Activated CD8-positive, alpha-beta memory T cell treated with anti-CD3 and anti-CD28 coated beads for 1 hour (primary cell): ENCODE measurements at places on chromosomes 7 and 10.

GRCh38 chr7:44348300-44348699 lies 22.9 kb upstream of the CAMK2B start:
- DNase-seq: no peak

DNA sequence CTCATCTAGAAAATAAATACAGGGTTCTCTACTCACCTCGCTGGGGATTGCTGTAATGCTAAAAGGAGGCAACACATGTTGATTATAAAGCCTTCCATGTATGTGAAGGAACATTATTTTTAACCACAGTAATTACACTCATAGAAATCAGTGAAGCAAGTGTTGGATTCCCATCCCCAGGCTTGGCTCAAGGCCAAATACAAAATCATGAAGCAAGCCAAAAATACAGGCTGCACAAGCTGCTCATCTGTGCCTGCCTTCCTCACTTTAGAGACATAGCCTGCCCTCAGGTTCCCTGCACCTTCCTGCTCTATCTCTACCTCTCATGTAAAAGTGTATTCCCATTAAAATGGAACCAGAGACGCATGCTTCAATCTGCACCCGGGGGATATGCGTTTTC lies 1077.1 kb upstream of the C7orf33 start:
- no peak for DNase-seq

DNA sequence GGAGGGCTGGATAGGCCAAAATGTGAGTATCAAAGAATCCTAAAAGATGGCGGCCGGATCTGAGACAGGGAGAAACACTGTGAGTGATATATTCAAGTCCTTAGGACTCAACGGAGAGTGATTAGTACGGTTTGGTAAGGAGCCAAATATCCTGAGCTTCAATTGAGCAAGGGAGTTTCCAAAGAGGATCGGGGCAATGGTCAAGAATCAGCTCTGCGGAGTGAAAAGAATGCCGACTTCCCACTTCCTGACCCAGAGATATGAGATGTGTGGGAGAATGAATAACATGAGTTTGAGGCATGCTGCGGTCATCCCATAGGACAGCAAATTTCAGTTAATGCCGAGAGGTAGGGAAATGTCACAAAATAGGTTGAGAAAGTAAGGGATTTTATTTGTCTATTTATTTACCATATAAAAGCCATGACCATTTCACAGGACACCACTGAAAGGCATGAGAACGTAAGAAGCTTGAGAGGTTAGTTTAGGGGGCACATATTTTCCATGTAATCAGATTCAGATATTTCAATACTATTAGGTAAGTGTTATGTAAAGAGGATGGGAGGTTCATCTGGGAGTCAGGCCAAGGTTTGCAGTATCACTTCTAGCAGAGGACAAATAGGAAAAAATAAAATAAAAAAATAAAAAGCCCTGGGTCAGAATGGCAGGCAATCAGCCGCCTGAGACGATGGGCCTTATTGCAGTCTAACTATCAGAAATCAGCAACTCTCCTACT lies 165.6 kb downstream of the HGF start:
- DNase-seq: no peak

- no peak for DNase-seq
Measured at GRCh38 chr7:6165075-6165474, 107.3 kb downstream of the CYTH3 start.

DNA sequence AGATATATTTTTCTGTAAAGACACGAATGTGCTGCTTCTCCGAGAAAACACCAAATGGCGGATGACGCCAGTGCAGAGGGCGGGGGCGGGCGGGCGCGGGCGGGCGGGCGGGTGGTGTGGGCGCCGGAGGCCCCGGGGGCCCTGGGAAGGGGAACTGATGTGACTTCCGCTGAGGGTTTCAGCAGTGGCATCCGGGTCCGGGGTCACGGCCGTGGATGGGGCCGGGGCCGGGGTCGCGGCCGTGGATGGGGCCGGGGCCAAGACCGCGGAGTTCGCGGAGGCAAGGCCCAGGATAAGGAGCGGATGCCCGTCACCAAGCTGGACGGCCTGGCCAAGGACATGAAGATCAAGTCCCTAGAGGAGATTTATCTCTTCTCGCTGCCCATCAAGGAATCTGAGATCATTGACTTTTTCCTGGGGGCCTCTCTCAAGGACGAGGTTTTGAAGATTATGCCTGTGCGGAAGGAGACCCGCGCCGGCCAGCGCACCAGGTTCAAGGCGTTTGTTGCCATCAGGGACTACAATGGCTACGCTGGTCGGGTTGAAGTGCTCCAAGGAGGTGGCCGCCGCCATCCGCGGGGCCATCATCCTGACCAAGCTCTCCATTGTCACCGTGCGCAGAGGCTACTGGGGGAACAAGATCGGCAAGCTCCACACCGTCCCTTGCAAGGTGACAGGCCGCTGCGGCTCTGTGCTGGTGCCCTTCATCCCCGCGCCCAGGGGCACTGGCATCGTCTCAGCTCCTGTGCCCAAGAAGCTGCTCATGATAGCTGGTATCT lies 20.3 kb upstream of the IGF2BP3 start:
- DNase-seq: no peak

DNA sequence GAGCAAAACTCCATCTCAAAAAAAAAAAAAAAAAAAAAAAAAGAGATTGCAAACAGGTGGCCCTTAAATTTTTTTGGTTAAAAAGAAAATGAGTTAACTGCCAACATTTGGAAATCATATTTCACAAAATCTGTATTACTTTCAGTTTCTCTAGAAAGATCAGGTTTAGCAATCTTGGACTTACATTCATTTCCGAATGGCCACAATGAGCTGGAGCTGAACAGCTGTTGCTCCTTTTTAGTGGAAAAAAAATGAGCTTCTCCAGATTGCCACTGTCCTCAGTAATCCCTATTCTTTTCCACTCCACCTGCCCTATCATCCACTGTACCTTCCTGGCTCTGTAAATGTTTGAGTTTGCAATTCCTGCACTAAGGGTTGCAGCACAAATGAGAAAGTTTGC lies 43.6 kb downstream of the RAB11FIP2 start:
- DNase-seq: no peak

DNA sequence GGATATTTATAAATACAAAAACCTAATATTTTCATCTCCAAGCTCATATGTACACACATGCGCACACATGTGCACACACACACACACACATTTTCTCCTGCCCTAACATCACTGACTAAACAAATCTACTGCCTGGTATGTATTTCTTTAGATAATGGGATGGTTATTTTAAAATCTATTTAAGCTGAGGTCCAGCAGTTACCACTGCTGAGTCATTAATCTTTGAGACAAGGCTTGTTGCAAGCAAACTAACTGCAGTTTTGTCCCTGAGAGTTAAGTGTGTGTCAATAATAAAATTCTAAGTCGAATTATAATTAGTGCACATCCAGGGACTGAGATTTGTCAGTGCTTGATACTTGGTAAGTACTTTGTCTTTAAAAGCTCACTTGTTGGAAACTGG lies 135.1 kb downstream of the VPS50 start:
- DNase-seq: no peak

GRCh38 chr7:134722786-134723322 lies 56.6 kb upstream of the CALD1 start:
- no peak for DNase-seq
